ENCODE measurements at places on chromosomes 11 and 22.

DNA sequence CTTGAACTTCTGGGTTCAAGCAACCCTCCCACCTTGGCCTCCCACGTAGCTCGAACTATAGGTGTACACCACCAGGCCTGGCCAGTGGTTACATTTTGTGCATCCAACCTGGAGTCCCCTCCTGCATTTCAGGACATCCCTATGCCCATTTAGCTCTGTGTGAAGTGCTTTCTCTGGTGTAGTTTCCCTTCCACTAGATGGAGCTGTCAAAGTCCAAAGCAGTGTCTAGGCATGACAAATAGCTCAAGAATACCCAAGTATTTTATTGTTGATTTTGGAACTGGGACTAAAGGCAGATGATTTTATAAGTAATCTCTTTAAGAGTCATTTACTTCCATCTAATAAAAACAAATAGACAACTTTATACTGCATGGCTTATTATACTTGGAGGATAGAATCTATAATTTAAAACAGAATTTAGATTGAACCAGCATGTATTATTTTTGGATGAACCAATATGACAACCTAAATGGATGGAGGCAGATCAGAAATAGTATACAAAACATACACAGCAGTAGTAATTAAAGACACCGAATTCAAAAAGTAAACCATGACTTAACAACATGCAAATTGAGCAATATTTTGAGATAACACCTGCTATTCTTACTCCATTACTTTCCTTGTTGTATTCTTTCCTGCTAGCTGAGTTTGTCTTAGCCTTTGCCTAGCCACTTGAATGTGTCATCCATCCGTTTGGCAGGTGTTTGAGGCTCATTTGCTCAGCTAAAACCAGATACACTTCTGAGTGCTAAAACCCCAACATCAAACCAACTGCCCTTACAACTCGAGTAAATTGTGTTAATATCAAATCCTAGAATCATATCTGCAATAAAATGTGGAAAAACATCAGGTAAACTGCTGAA is 37.7 kb downstream of the EIF4ENIF1 start:
- peak; percentile 40 for DNase-seq

- DNase-seq: no peak
These were observed 805.5 kb downstream of the BRD1 start for GRCh38 chr22:49021926-49022815.

- no peak for DNase-seq
These were observed 47.2 kb upstream of the CEP295 start for GRCh38 chr11:93614173-93614722.

- no peak for DNase-seq
These were observed 59.0 kb upstream of the TBCEL start for GRCh38 chr11:120964857-120965256.

DNA sequence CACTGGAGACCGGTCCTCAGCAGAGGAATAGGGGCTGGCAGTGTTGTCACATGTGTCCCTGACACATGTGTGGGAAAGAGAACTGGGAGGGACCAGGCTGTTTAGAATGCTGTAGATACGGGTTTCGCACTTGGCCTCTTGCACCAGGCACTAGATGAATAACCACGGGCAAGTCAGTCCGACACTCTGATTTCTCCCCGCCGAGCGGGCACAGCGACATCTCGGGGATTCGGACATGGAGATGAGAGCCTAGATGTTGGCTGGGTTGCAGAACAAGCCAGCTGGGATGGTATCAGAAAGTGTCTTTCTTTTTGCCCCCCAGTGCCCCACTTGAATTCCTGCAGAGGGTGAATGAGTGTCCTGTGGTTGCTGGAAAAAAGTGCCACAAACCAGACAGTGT is 115.9 kb upstream of the SLC22A12 start:
- DNase-seq: no peak

DNA sequence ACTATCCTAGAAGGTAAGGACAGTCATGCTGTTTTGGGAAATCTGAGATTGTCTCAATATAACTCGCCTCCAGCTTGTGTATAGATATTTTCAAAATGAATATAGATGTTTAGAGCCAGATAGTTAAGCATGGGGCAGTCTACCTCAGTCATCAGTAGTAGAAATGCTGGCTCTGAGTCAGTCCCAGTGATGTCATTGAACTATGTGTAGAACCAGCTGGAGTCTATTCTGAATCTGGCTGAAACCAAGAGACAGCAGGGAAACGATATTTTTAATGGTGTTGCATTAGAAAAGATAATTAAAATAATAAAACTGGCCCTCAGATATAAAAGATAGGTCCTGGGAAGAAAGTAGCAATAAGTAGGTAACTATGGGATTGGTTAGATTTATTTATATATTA is 25.9 kb downstream of the PIWIL4 start:
- no peak for DNase-seq

DNA sequence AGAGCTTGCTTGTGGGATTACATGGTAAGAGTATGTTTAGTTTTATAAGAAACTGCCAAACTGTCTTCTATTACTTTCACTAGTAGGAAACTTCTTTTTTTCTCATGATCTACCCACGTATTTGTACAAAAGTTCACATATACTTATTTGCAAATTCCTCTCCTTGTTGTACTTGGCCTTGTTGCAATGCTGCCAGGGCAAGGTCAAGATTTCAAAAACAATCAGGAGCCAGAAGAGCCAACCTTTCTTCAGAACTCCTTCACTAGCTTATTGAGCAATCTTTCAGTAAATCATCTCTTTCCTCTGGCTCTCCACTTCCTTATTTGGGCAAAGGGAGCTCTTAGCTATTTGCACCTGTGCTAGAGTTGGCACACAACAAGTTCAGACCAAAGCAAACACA is 9.7 kb downstream of the SRSF8 start:
- DNase-seq: no peak

GRCh38 chr11:116427337-116427902 is 345.4 kb downstream of the BUD13 start:
- DNase-seq: no peak

DNA sequence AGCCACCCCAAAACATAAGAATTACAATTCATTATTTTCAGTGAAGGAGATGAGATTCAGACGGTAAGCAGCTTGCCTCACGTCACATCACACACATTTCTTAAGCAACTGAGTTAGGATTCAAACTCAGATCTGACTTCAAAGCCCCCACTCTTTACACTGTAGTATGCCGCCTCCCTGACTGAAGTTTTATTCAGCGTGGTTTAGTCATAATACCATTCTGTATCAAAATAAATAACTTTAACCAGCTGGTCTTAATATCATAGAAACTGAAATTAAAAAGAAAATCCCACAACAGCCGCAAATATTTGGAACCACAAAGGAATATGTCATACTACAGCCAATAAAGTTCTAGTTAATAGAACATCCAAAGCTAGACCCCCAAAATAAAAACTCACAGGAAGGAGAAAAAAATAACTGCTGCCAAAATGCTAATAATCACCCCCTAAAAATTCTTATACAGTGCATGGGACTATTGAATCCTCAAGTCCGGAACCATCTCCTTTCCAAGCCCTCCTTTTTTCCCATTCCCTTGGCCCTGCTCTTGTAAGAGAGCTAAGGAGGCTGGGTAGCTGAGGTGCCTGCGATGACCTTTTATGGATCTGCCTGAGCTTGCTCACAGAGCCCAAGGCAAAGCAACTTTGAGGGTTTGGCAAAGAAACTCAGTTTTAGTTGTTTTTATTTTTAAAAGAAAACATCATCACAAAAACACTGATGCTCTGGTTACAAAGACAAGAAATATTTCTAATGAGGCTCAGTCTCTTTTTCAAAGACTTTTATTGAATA is 334.5 kb downstream of the TTC28 start:
- DNase-seq: no peak

DNA sequence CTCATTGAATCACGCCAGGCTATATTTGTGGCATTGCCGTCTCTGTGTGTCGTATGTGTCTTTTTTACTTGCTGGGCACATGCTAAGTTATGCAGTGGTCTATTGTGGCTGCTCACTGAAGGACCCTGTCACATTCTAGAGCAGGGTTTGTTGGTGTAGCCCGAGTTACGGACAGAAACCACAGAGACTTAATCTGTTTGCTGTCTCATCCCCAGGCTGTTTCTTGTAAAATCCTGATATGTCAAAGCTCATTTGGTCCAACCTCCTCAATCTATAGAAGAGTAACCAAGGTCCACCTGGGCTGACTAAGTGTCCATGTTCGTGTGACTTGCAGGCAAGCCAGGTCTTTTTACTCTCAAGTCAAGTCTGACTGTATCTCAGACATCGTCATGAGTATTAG is 5.0 kb downstream of the DPF2 start:
- DNase-seq: no peak

GRCh38 chr11:1873048-1873812 is 18.5 kb downstream of the PRR33 start:
- no peak for DNase-seq

DNA sequence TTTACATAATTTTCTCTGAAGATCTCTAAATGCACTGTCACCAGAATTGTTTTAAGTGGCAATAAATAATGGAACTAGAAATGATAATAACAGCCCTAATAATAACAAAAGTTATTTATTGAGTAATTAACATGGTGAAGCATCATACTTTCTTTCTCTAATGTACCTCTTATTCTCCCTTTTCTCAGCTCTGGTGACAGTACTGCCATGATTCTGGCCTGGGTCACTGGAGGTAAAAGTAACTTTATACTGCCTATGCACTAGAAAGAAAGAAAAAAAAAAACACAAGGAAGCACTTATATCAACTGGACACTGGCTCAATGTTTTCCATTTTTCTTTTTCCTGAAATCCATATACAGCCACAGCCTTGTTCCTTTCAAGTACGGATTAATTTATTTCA is 43.7 kb downstream of the CADM1 start:
- no peak for DNase-seq

DNA sequence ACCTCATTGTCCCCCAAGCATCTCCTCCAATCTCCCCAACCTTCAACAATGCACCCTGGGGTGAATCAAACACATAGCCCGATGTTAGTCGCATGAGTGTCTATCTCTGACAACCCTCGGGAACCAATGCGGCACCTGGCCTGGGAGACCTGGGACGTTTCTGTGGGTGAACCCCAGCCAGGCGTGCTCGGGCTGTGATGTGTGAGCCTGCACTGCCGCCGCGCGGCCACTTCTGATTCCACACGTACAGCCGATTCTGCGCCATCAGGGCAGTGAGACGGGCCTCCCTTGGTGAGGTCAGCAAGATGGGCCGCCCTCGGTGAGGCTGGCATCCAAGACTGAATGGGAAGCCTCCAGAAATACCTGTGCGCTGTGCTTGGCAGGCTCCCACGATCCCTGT is 5.2 kb upstream of the H19 start:
- DNase-seq: no peak

DNA sequence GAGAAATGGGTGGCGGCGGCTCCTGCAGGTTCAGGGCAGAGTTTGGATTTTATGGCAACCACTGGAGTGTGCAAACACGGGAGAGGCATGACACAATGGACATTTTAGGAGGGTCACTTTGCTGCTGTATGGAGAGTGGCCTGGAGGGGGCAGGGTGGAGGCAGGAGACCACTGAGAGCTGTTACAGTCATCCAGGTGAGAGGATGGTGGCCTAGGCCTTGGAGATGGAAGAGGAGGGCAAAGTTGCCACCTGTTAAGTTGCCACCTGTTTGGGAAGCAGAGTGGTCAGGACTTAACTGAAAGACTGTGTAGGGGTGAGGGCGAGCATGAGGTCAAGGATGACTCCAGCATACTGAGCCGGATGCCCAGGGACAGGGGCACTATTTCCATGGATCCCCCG is 2.3 kb upstream of the RAD9A start:
- DNase-seq: peak; percentile 68

- DNase-seq: peak; percentile 52
These were observed 6.9 kb upstream of the POLDIP3 start for GRCh38 chr22:42621505-42622002.

DNA sequence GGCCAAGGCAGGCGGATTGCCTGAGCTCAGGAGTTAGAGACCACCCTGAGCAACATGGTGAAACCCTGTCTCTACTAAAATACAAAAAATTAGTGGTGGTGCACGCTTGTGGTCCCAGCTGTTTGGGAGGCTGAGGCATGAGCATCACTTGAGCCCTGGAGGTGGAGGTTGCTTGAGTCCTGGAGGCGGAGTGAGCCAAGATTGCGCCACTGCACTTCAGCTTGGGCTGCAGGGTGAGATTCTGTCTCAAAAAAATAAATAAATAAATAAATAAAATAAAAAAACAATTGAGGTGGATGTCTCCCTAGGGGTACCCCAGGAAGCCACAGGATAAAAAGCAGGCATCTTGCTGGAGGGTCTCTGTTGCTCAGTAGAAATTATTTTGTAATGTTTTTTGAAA is 14.1 kb downstream of the PTPRJ start:
- no peak for DNase-seq

- DNase-seq: no peak
These were observed 77.7 kb downstream of the KCNC1 start for GRCh38 chr11:17812091-17812864.

DNA sequence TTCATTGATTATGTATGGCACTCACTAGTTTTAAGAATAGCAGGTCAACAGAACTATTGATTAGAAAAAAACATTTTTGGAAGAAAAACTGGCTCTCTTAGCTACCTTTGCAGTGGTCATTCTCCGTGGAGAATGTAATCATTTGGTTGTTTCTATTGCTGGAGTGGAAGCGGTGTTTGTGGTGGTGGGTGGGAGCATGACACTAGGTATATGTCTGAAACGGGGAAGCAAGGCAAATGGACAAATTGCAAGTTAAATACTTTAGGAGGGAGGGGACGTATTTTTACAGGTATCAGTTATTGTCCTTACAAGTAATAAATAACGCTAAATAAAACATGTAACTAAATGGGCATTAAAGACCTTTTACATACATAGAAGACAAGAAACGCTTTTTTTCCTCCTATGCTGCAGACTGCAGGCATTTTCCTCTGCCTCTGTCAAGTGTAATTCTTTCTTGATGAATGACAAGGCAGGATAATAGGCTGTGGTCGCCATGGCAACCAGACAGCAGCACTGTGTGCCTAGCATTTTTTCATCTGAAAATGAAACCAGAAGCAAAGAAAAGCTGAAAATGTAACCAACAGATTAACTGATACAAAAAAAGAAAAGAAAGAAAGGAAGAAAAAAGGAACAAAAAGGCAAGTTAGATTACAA is 46.2 kb downstream of the BLID start:
- no peak for DNase-seq

GRCh38 chr11:396511-396947 is 2.5 kb downstream of the PKP3 start:
- peak; percentile 26 for DNase-seq

DNA sequence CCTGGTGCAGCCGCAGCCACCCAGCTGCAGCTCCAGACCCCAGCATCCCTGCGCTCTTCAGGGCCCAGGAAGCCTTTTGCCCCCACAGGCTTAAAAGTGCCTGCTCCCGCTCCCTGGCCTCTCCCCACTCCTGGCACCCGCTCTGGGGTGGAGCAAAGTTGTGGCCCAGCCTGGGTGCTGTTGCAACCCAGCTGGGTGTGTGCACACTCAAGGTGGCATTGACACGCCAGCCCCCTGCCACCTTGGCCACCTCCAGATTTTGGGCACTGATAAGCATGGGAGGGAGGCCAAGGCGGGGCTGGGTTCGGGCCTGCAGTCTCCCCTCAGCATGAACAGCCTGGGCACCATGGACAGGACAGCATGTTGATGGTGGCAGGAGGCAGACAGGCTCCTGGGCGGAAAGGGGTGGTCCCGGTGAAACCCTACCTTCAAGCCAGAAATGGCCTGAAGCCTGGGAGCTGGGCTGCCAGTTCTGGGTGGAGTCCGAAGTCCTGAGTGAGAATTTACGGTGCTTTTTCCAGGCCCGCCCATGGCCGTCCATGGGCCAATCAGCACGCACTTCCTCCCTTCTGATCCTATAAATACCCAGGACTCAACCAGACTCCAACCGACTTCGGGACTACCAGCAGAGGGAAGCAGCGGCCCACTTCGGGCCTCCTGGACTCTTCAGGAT is 23.6 kb upstream of the RNASEH2C start:
- DNase-seq: peak; percentile 39

GRCh38 chr11:23063276-23063675 is 203.0 kb upstream of the CCDC179 start:
- no peak for DNase-seq
